ENCODE measurements at places on chromosomes 7 and 10. TPM values are rescaled to one million over a fixed set of nuclear protein-coding genes. Genes with fewer than 3 reads are reported as not detected.

NUTM2D gene
- 1.2 TPM for total RNA-seq

CRYGN gene
- not detected for total RNA-seq

MINDY4 gene
- total RNA-seq, result 3.9 TPM

TAS2R41 gene
- total RNA-seq, result not detected

Data from smooth muscle cell of the umbilical artery (primary cell).